Activated CD4-positive, alpha-beta T cell treated with anti-CD3 and anti-CD28 coated beads for 4 hours (primary cell): ENCODE measurements at places on chromosomes 2 and 18.

DNA sequence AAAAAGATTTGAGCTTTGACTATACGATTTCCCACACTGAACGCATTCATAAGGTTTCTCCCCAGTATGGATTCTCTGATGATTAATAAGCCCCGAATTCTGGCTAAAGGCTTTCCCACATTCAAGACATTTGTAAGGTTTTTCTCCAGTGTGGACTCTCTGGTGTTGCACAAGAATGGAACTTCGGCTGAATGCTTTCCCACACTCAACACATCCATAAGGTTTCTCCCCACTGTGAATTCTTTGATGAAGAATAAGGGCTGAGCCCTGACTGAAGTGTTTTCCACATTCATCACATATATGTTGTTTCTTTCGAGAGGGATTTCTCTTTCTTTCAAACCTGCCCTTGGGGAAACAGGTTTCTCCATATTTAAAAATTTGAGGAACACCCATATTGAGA is 6.9 kb downstream of the ZNF24 start:
- DNase-seq: no peak

DNA sequence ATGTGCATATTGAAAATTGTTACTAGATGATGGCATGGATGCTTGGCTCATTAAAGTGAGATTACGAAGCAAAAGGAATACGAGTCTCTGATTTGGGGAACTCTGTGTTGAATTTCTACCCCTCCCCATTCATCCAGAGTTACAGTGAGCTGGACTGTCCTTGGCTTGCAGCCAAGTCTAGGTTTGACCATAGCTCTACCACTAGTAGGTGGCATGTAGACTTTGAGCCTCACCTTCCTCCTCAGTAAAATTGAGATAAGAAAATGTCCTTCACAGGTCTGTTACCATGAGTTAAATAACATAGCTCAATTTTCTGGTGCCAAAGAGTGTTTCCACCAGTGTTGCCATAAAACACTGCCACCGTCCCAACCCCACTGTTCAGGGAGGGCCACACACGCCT is 727.6 kb upstream of the ID2 start:
- no peak for DNase-seq

- DNase-seq: no peak
These were observed 80.2 kb downstream of the TCF7L1 start for GRCh38 chr2:85213404-85213803.

DNA sequence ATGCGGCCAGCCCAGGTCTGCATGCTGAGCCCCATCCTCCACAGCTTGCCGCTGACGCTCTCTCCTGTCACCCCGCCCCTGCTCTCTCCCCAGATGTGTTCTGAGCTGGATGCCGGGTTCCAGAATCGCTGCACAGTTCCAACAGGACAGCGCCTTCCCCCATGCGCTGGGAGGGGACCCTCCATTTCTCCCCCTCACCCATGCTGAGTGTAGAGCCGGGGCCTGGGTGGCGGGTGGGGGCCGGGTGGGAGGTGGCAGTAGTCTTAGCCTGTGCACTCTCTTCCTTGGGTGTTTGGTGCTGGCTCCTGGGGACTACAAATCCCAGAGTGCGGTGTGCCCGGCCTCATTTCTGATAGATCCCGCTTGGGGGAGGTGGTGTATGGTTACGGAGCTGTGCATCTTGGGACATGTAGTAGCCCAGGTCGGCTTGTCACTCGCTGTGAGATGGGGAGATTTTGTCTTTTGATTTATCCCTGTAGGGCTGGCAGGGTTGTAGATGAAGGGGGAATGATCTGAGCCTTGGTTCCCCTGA is 6.8 kb downstream of the DNAJB2 start:
- DNase-seq: no peak

- no peak for DNase-seq
These were observed 121.1 kb downstream of the TANC1 start for GRCh38 chr2:159089543-159089942.

DNA sequence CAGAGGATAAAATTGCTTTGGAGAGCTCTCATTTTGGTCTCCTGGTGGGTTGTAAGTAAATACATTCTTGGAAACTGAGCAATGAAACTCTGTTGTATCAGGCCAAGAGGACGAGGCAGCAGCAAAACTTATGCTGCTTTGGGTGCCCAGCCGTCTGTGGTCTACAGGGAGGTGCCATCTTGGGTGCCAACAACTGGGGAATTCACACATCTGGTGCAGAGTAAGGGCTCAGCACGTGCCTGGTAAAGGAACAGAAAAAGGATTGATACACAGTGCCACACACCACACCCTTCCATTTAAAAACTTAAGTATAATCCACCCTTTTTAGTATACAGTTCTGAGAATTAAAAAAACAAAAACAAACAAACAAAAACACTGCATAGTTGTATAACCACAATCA is 221.9 kb downstream of the TSN start:
- no peak for DNase-seq

GRCh38 chr2:43542285-43542933 is 53.4 kb downstream of the THADA start:
- DNase-seq: no peak

GRCh38 chr18:3283908-3284307 is 22.0 kb downstream of the MYL12B start:
- no peak for DNase-seq

DNA sequence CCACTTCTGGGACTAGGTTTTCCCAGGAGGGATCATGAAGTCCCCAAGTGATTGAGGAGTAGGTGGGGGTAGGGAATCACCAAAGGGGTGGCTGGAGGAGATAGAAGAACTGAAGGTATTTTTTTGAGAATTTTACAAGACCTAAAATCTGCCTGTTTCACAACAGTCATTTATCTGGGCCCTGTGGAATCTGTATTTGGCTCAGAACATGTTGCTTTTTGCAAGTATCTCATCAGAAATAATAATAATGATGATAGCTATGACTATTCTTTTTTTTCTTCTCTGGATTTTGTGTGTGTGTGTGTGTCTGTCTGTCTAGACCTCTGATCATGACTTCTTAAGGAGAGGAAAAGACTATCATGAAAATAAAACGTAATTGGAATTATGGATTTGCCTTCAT is 13.9 kb downstream of the STON1 start:
- DNase-seq: no peak

DNA sequence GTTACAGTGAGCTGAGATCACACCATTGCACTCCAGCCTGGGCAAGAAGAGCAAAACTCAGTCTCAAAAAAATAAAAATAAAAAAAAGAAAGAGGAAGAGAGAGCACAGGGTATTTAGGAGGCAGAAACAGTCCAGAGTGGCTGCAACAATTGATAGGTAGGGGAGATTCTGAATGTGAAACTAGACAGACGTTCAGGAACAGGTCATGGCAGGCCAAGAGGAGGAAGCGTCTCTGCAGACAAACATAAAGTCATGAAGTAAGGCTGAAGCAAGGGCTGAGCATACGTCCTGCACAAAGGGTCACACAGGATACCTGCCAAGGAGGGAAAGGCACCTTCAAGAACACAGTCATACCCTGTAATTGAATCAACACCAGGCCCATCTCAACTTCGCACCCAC is 64.1 kb upstream of the ZNF532 start:
- DNase-seq: no peak

GRCh38 chr2:61326423-61326822 is 144.5 kb downstream of the USP34 start:
- DNase-seq: no peak

DNA sequence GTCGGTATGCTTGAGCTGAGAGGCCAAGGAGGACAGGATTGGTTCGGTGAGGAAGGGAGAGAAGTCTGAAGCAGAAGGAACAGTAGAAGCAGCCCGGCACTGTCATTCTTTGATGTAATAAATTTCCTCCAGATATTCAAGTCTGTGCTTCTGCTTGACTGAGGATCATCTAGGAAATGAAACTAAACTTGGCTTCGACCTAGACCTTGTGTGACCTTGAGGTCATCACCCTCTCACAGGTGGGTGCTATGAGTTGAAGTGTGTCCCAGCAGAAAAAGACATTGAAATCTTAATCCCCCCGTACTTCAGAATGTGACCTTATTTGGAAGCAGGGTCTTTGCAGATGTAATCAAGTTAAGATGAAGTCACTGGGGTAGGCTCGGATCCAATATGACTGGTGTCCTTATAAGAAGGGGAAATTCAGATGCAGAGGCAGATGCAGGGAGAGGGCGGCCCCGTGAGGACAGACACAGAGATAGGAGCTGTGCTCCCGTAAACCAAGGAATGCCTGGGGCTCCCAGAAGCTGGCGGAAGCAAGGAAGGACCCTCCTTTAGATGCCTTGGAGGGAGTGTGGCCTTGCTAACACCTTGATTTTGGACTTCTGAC is 49.0 kb downstream of the PRKCE start:
- no peak for DNase-seq

DNA sequence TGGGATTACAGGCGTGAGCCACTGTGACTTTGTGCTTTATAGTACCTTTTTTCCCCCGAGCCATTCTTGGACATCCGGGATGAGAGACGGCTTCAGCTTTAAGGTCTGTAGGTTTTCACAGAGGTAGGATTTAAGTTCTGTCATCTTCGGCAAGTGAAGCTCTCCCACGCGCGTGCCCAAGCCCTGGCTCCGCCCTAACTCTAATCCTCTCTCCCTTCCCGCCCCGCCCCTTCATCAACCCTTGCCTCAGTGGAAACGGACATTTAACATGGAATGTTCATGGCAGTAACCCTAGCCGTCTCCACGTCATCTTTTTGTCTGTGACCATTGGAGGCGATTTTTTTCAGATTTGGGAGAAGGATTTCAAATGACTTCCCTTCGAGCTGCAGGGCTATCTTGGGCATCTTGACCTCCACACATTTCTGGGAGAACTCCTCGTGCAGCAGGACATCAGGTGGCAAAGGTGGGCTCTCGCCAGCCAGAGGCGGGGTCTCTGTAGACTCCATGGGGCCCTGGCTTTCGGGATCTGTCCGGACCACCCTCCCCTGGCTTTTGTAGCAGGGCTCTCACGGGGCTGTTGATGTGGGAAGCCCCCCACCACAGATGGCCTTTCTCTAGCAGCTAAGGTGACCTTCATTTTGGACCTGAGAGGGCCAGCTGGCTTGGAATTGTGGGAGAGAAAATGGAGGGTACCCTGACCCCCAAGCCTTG is 6.8 kb downstream of the COLEC11 start:
- DNase-seq: no peak

GRCh38 chr18:74725690-74726089 is 128.0 kb downstream of the ZNF407 start:
- no peak for DNase-seq

DNA sequence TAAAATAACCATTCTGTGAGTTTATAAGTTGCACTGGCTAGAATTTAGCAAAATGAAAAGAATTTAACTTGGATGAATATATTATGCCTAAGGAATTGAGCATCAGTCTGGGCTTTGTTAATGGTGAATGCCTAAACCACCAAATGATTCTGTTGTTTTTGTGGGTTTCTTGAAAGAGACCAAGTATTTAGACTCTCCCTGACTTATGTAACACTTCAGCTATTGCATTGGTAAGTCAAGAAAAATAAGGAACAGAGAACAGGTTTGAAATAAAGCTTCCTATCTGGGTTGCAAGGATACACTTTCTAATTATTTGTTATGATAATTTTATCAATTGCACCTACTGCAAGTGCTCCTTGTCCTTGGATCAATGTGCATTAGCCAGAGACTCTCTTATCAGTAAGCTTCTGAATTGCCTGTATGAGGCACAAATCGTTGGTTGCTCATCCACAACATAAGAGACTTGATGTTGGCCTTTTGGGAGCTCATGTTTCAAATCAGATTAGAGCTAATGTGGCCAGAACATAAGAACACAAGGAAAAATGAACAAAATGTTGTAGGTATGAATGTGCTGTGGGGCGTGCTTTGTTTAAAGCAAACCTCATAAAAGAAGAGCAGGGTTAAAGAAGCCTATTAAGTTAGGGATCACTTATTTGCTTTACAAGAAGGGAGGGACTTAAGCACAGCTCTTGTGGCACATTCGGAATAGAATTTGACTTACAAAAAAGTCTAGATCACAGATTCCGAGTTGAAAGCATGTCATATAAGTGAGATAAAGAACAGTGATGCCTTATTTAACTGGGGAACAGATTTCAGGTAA is 37.2 kb downstream of the PRKCE start:
- DNase-seq: no peak

- no peak for DNase-seq
These were observed 56.9 kb downstream of the MFSD6 start for GRCh38 chr2:190465060-190465459.

- no peak for DNase-seq
These were observed 129.9 kb upstream of the TFPI start for GRCh38 chr2:187684174-187684573.

GRCh38 chr2:3313781-3314375 is 63.7 kb downstream of the EIPR1 start:
- DNase-seq: no peak

- no peak for DNase-seq
These were observed 48.9 kb downstream of the EFR3B start for GRCh38 chr2:25090801-25091200.

- no peak for DNase-seq
These were observed 4.1 kb upstream of the GAREM2 start for GRCh38 chr2:26168785-26169184.

DNA sequence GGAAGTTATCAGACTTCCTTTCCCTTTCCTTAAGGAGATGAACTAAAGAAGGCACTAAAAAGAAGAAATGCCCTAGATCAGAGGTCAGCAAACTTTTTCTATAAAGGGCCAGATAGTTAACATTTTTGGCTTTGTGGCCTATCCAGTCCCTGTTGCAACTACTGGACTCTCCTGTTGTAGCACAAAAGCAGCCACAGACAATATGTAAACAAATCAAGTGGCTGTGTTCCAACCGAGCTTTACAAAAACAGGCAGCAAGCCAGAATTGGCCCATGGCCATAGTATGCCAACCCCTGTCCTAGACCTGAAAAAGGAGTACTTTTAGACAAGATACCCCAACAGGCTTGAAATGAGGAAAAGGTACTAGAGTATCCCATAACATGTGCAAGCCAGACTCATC is 10.9 kb downstream of the NHEJ1 start:
- DNase-seq: no peak

DNA sequence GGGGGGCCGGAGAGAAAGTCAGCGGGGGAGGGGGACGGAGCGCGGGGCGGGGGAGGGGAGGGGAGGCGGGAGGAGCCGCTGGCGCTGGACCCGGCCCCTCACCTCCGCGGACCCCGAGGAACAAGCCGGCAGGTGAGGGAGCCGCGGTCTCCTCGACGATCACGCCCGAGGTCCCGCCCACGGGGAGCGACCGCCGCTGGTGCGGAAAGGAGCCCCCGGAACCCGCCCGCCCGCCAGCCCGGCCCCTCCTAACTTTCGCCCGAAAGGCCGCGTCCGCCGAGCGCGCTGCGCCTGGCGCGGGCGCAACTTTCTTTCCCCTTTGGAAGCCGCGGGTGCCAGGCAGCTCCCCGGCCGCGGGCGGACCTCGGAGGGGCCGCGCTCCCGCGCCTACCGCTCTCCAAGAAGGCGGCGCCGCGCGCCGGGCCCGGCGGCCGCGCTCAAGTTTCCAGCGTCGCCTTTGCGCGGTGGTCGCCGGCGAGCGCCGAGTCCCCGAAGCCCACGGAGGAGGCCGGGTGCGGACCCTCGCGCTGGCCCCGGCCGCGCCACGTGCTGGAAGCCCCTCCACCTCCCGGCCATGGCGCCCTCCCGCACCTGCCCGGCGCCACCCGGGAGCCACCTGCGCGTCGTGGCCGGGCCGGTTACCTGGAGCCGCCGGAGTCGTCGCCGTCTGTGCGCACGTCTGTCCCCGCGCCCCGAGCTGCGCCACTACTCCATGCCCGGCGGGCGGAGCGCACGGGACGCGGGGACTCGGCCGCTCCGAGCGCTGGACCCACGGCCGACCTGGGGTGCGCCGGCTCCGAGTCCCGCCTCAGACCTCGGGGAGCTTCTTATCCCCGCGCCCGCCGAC is at the start of gene ALKAL2:
Gene ALKAL2, minus strand, starts transcription at position 181 of the 847 bp plus-strand sequence. CDS start 256 bp downstream, outside the sequence.
- DNase-seq: no peak
